CD8-positive, alpha-beta T cell (primary cell): ENCODE measurements at places on chromosomes 11 and 22.

DNA sequence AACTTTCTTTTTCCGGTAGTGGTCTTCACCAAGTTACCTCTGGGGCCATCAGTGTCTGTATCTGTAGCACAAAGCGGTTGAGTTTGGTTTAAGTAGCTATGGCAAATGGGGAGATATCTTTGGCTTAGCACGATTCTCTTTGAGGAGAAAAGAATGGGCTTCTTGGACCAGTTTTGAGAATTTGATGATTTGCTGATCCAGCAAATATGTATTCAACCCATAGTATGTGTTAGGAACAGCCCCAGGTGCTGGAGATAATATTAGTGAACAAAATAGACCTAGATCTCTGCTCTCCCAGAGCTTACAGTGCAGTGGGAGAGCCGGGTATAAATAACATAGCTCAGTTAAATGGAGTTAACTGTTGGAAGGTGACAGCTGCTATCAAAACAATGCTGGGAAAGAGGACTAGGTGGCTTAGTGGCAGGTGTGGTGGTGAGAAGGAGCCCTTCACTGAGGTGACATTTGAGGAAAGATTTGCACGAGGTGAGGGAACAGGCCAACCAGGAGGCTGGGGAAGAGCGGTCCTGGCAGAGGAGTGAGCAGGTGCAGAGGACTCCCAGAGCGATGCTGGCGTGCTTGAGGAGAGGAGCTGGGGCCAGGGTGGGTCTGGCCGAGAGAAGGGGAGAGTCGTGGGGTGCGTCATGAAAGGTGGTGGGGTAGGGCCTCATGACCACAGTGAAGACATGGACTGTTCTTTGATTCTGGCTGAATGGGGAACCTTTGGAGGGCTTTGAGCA lies 5.0 kb downstream of the TBC1D22A start:
- no peak for DNase-seq

DNA sequence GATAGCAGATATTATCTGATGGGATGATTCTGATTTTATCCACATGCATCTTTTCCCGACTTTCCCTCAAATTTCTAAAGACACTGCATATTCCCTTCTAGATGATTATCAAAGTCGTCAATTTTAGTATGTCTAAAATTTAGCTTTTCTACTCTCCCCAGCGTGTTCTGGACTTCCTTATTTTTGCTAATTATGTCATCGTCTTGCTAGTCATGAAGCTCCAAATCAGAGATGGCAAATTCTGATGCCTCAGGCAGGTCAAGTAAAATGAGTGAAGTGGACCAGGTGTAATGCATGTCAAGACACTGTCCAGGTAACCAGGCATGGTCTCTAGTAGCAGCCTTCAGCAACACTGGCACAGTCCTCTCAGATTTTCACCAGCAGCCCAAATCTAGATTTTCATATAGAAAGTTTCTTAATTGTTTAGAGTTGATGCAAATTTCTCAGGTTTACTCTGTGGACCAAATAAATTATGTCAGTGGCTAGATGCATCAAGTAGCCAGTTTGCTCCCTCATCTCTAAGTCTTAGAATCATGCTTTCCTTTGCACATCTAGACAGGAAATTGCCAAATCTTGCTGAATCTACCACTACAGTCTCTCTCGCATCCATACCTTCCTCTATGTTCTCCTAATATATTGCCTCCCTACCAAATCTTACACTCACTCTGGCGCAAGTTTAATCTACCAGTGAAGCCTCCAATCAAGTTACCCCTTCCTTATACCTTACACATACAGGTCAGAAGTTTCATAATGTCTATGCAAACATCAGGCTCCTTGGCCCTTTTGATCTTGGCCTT lies 10.6 kb downstream of the HSD17B12 start:
- DNase-seq = no peak

- no peak for DNase-seq
Observed at GRCh38 chr11:104433751-104434150, 269.8 kb upstream of the PDGFD start.

- no peak for DNase-seq
Observed at GRCh38 chr22:26635117-26635516, 13.4 kb downstream of the CRYBA4 start.

DNA sequence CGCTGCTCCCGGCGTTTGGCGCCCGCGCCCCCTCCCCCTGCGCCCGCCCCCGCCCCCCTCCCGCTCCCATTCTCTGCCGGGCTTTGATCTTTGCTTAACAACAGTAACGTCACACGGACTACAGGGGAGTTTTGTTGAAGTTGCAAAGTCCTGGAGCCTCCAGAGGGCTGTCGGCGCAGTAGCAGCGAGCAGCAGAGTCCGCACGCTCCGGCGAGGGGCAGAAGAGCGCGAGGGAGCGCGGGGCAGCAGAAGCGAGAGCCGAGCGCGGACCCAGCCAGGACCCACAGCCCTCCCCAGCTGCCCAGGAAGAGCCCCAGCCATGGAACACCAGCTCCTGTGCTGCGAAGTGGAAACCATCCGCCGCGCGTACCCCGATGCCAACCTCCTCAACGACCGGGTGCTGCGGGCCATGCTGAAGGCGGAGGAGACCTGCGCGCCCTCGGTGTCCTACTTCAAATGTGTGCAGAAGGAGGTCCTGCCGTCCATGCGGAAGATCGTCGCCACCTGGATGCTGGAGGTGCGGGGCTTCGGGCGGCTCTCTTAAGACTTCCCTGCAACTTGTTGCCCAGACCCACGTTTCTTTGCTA lies at the start of gene CCND1:
Gene CCND1 (plus strand): TSS at position 162 of the 587 bp plus-strand sequence. CDS start 158 bp downstream, at position 320.
- DNase-seq = peak; percentile 15

DNA sequence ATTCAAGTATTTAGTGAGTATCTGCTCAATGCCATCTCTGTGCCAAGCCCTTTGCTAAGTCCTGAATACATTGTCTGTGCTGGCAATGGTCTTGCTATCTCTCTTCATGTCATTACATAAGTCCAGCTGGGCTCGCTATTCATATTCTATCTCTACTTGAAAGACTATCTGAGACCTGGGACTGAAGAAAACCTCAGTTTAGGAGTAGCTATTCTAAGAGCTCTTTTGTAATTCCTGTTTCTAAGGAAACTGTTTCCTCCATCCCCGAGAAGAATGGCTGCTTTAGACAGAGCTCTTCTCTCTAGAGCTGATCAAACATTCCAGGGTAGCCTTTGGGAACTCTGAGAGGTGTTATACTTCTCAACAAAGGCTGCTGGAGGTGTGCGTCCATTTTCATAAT lies 33.0 kb downstream of the SLC17A6 start:
- no peak for DNase-seq

DNA sequence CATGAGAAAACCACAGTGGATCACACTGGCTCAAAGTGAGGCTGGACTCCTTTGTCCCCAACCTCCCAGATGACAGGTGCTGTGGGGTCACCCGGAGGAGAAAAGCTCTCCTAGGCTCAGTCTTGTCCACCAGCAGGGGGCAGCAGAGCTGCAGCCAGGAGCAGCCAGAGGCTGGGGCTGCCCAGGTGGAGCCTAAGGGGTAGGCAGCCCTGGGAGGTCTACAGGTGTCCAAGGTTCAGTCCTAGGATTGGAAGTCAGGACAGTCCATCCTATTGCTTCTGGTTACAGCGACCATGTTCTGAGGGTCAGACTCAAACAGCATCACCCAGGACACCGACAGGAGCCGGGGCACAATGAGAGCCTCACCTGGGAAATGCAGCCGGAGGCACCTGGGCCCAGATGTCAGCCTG lies 77.6 kb upstream of the IGLL5 start:
- DNase-seq = peak; percentile 89

- no peak for DNase-seq
Observed at GRCh38 chr11:101401245-101401644, 182.6 kb downstream of the TRPC6 start.

DNA sequence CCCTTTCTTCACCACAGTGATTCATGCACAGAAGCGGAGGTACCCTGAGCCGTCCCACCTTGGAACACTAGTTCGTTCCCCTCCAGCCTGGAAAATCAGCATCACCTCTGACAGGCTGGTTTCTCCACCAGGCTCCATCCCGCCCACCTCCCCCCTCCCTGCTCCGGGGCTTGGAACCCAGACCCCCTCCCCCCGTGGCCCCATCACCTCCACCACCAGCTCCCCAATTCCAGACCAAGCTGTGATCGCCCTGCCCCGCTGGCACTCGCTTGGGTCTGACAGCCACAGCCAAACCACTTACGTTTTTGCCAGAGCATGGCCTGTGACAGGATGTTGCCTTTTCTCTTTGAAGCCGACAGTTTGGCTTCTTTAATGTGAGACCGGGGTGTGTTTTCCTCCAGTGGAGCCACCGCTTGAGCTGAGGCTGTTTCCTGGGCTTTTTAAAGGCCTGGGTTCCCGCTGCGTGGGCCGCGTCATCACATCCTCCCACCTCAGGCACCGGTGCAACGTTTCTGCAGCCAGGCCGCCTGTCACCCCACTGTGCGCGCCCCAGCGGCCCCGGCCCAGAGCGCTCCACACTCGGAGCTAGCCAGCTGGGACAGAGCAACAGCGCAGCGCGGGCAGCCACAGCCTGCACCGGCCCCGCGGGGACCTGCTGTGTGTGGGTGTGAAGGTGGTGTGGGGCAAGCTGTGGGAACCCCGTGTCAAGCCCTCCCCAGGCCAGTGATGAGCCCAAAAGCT lies at the start of gene POU2AF1:
Gene POU2AF1 (minus strand): TSS at position 415 of the 741 bp plus-strand sequence. CDS start 98 bp downstream, at position 317.
- peak; percentile 63 for DNase-seq

GRCh38 chr11:33652930-33653329 lies 47.7 kb downstream of the C11orf91 start:
- DNase-seq = no peak

- peak; percentile 77 for DNase-seq
Observed at GRCh38 chr22:36385491-36386350, 2.0 kb downstream of the MYH9 start.

DNA sequence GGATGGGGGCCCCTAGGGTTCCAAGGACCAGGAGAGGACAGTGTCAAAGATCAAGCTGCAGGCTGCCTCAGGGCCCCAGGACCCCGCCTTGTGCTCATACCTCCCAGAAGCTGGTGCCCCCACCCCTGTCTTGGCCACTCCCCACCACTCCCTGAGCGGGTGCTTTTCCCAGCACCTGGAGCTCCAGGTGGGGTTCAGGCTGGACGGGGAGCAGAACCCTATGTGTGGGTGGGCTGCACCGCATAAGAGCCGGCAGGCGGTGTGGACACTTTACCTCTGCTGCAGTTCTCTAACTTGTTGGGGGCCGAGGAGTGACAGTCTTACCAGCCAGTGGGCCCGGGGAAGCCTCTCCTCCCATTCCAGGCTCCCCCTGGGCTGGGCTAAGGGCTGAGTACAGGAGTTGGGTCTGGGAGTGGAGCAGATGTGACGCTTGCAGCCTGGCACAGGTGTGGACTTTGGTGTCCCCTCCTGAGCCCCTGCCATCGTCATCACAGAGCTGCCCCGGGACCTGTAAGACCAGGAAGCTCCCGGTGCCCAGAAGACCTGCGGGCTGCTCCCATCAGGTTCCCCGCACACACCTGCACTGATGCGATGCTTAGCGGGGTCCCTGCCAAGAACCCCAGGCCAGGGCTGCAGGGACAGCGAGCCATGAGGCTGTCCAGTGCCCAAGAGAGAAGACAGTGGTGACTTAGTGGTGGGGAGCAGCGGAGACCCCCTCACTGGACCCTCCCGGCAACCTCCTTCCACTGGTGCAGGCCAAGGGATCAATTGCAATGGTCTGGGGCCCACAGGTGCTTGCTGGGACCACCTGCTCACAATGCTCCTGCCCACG lies 674.5 kb downstream of the BRD1 start:
- no peak for DNase-seq
